ENCODE measurements at places on chromosomes 6 and 20.

GRCh38 chr20:56200456-56200855 lies 48.1 kb upstream of the MC3R start:
- no peak for DNase-seq

DNA sequence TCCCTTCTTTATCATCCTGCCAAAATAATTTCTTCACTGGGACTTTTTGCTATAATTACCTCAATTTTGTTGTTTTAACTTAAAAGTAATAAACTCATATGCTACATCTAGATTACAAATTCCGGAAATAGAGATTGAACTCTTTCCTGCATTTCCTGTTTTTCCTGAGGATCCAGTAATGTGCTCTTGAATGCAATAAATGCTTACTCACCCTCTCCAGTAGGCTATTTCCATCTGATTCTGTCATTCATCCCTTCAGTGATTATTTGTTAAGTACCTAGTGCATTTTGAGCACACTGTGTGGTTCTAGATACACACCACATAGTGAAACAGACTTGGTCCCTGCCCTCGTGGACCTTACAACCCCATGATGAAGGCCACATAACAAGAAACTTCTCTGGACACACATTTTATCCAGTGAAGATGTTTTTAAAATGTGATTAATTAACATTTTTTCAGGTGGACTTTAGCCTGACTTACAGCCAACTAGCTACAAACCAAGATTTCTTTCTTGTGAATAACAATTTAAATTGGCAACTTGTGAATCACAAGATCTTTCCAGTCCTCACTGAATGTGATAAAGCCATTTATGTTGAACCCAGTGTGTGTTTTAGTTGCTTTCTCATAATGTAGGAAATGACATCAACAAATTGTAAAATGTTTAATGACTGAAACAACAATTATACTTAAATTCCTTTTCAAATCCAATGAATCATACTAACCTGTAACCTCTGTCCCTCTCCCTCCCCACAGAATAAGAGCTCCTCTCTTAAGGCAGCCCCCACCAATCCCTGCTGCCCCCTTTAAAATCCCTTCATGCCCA lies 272.3 kb downstream of the KHDC1L start:
- DNase-seq: no peak

DNA sequence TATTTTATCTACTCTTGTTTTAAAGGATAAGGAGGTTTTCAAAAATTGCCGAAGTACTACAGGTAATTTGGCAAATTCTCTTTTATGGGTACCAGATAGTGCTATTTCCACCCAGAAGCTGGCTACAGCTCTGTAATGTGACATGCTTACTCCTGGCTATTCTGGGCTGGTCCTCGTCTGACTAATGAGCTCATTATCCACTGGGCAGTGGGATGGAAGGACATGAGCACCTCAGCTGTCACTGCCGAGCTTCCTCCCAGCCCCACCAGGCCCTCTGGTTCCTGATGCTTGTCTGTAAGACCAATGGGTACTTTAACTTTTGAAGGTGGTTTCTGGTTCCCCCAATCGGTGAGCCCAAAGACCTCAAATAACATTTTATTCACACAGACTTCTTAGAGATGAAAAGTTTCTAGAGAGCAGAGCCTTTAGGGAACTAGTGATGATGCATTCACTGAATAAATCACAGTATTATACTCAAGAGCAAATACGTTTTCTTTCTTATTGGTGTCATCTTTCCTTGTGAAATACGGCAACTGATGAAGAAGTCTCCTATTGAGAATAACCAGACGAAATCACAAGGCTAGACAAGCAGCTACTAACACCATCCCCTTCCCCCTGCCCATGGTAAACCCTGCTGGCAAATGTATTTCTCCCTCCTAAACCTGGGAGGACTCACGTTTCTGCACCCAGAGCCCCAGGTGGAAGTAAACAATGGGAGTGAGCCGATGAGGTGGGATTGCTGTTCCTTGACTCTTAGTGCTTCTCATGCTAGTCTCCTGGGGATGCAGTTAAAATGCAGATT lies 80.8 kb downstream of the SLC22A3 start:
- no peak for DNase-seq

DNA sequence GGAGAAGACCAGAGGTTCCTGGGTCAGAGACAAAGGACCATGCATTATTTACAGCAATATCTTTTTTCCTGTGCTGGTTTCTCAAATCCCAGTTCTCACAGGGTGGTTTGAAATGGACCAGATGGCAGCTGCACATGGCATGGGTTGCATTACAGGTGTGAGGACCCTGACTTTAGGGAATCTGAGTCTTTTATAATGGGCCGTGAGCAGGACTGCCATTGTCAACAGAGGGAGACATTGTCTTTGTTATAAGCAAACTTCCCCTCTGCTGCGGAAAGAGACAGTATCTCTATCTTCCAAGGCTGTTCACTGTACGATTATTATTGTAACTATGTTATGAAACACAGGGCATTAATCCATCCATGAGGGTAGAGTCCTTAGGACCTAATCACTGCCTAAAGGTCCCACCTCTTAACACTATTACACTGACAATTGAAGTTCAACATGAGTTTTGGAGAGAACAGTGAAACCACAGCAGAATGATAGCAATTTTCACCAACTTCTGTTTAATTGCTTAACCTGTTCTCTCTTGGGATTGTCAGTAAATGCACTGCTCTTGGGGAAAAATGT lies 156.1 kb upstream of the AGPAT4 start:
- DNase-seq: no peak

Measured in activated CD4-positive, alpha-beta memory T cell treated with anti-CD3 and anti-CD28 coated beads for 36 hours (primary cell).